H7 (cell line): ENCODE measurements at places on chromosomes 12 and 14.
A peak's percentile ranks its signal among the peaks of the same experiment; 100 is the strongest.

- no peak for DNase-seq
Observed at GRCh38 chr12:15613981-15614380, 175.2 kb downstream of the EPS8 start.

DNA sequence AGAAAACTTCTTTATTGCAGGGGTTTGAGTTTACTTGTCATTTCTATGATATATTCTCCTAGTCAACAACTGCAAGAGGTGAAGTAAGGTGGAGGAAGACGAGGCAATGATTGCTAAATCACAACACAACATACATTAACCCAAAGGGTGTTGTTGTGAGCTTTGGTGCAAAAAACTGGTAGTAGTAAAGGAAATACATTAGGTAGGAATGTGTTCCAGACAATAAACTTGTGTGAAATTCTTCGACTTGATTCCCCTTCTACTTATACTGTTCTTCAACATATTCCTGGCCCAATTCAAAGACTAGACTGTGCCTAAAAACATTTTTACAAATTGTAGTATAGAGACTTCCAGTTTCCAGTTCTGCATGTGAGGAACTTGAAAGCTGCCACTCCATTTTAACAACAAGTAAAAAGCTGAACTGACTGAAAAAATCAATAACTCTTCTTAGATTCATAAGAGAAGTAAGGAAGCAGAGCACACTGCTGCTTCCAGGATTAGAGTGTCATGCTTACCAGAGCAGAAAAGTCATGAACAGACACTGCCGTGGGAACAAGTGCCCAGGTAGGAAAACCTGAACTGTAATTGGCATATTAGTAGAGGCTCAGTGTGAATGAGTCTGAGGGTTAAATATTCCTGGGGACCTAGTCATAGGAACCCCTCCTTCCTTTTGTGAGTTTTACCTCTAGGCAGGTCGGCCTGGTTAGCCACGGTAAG, 22.2 kb downstream of the COX8C start:
- DNase-seq = no peak

GRCh38 chr14:69972755-69973154, 93.5 kb downstream of the SMOC1 start:
- DNase-seq = no peak

DNA sequence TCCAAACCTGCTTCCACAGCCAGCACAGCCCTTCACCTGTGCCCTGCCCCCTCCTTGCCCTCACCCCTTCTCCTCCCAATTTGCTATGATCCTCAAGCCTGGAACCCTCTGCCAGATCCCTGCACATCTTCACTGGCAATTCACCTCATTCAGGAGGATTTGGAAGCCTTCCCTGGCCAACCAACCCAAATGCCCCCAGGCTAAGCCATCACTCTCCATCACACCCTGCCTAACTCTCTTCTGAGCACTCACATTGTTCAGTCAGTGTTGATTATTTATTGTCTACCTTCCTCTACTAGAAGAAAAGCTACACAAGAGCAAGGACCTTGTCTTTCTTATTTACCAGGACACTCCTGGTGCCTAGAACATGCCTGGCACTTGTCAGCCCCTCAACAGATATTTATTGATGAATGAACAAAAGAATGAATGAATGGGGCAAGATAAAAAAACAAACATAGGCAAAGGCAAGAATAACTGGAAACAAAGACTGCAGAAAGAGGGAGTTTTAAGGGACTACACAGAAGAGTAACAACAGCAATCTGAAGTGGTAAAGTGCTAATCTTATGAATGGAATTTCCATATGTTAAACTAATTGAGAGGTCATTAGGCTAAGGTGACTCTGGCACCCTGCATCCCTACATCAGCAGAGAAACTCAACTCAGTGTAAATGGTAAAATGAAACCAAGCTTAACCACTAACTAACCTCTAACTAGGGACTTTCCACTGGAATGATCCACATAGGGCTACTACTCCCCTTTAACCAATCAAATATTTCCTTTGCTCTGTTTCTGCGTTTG, 33.4 kb downstream of the TMTC1 start:
- no peak for DNase-seq

- peak; percentile 5 for DNase-seq
Observed at GRCh38 chr12:89247541-89247942, 104.8 kb downstream of the DUSP6 start.

DNA sequence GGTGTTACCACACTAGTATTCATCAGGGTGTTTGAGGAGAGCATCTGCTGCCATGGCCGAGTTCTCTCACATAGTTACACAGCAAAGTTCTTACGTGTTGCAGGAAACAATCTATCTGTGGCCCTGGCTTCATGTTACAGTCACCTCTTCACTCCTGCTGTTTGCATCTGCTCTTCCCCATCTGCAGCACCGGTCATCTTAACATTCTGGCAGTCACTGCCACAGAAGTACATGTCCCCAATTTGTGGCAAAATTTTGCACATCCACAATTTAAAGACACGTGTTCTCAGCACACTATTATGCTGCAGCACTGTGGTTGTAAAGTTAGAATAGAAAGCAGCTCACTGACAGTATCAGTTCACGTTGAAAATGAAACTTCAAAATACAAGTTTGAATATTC, 23.2 kb downstream of the MAPK1IP1L start:
- DNase-seq = no peak

DNA sequence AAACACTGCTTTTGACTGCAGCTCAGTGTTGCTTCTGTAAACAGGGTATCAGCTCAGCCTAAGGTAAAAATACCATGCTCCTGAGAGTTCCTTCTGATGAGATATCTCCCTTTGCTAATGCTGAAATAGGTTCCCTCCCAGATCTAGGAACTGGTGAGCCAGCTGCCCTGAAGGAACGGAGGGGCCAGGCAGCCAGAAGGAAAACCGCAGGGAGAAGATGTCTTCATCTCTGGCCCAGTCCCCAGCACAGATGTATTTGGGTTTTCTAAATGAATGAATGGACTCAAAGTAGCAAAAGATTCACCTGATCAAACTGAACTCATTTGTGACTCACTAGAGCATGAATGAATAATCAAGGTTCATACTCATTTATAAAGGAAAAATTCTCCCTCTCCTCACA, 247.8 kb downstream of the MSRB3 start:
- DNase-seq = no peak

GRCh38 chr14:20328705-20329104, 4.4 kb downstream of the CCNB1IP1 start:
- no peak for DNase-seq

GRCh38 chr12:131536337-131536736, 174.6 kb upstream of the SFSWAP start:
- DNase-seq = peak; percentile 19

GRCh38 chr12:126982707-126983106, 1284.3 kb upstream of the TMEM132C start:
- DNase-seq = no peak

DNA sequence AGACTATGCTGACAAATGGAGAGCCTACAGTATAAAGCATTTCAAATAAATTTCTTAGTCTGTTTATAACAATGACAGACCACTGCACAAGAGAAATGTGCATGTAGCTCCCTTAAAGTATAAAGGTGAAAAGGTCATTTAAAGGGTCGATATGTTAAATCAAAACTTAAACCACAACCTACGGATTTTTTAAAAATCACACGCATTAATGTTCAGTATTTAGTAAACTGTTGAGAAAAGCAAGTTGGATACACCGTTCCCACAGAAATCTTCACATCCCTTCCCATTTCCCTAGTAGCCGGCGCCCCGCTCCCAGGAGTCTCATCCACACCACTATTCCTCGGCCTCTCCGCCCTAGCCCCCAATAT, 614 bp downstream of the FKBP3 start:
- DNase-seq = no peak

- no peak for DNase-seq
Observed at GRCh38 chr12:52871291-52872039, 22.7 kb upstream of the KRT78 start.

DNA sequence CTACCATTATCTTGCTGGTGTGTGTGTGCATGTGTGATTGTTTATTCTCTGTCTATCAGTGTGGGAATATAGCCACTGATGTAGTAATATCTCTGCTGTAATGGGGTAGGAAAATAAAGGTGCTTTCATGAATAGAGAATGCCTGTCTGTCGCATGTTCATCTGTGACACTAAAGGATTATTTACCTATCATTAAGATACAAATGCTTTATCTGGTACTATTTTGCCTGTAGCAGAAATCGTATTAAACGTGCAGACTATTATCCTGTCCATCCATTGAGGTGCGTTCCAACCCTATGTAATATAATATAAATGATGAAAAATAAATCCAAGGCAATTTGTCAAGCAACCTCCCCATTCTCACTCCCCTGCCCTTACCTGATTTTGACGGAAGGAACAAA, 1215.1 kb downstream of the BCL11B start:
- no peak for DNase-seq

GRCh38 chr12:88336076-88336739, 194.1 kb downstream of the TMTC3 start:
- DNase-seq = no peak

DNA sequence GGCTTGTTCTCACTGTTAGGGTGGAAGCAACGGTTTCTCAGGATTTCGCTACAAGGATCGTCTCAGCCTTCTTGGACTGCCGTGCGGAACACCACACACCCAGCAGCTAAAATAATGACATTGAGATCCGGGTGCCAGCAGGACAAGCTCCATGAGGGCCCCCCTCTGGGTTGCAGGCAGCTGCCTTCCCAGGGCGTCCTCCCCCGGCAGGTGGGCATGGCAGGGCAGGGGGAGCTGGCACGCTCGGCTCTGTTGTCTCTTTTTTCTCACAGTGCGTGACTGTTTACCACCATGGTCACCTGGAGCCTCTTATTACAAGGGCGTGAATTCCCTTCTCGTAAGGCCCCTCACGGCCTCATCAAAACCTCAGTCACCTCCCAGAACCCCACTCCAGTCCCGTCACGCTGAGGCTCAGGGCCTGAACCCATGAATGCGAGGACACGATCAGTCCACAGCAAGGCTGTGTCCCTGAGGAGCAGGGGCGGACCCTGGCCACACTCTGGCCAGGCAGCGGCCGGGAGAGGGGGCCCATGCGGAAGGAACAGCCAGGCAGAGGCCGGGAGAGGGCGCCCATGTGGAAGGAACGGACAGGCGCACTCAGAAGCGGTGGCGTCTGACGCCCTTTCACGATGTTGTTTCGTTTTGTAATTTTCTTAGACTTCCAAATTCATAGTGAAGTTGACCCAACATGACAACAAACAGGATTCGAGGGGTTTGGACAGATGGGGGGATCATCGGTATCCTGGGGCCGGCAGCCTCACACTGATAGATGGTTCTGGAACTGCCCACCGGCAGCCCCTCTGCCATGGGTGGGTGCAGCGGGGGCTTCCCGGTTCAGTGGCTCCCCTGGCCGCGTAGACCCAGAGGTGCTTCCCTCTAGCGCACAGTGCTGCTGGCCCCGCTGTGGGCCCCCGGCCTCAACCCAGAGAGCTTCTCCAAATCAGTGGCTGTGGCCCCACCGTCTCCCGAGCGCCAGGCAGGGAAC, 10.0 kb downstream of the LRCOL1 start:
- peak; percentile 94 for DNase-seq

GRCh38 chr12:46371718-46372543, 642 bp downstream of the SLC38A2 start:
- peak; percentile 78 for DNase-seq

DNA sequence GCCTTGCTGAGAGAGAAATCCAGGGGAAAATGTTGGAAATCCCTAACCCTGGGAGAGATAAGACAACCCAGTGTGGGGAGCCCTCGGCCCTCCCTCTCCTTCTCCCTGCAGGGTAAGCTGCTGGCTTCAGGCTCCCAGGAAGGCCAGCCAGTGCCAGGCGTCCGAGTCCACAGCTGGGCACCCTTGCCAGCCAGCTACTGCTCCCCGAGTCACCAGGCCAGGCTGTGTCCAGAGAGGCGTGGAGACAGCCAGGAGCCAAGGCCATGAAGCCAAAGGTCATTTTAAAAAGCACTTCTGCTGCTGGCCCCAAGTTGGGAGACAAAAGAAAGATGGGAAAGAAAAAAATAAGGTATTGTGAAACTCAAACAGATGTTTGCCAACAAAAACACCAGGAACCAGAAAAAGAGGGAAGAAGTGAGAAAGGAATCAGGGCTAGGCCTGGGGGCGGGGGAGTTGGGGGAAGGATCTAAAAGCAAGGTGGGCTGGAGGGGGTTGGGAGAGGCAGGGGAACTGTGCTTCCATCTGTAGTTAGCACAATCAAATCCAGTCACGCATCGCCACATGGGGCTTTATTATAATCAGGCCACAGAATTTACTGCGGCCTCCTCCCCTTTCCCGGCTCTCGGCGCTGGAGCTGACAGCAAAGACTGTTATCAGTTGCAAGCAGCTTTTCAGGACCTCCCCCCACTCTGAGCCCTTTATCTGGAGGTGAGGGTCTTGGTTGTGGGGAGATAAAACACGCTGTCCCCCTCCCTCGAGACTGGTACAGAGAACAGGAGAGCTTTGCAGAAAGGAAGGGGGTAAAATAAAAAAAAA, 33.5 kb downstream of the RBM19 start:
- DNase-seq = peak; percentile 72

DNA sequence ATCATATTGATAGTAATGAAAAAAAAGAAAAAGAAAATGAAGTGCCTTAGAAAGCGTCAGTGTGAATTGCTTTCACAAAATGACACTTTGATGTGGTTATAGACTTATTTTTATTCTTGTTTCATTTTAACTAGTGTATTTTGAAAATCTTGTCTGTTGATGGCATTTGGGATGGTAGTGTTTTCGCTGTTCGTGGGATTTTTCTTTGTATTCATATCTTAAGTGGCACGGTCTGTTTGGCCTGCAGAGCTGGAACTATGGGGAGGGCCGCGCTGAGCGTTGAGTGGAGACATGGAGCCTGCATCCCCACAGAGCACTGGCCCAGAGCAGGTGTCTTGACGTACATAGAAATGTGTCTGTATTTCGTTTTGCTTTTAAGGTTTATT, 61.6 kb downstream of the WDR20 start:
- no peak for DNase-seq

DNA sequence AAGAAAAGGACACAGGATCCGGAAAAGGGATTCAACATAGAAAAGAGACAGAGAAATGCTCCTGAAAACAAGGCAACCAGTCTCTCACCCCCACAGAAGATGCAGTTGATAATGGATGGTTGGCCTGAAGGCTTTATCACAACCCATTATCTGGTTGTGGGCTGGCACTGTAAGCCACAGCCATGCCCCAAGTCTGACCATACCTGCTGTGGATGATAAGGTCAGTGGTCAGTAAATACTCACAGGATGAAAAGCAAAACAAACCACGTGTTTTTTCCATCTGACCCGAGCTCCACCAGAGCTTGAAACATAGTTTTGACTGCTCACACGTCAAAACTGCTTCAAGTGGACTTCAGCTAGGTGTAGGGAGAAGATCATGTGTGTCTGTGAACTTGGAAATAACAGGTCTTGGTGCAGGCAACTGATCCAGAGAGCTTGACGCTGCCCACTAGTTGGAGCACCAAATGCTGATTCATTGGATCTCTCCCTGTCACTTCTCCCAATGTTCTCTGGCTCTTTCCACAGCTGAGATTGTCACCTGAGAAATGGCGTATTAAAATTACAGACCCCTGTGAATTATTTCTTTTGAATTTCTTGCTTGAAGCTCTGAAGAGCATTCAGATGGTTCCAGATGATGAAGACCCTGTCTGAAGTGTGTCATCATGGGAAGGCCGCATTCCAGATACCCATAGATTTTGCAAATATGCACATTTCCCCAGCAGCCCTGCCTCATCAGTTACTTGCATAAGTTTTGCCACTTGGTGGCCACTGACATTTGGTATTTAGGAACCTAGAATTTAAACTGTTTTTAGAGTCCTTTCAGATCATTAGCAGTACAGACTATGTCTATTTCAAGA, 8.5 kb downstream of the TMEM233 start:
- no peak for DNase-seq
